ENCODE measurements at places on chromosomes 2 and 18.
A peak's percentile ranks its signal among the peaks of the same experiment; 100 is the strongest.

- DNase-seq = no peak
These were observed 199.4 kb downstream of the ZEB2 start for GRCh38 chr2:144320491-144320890.

DNA sequence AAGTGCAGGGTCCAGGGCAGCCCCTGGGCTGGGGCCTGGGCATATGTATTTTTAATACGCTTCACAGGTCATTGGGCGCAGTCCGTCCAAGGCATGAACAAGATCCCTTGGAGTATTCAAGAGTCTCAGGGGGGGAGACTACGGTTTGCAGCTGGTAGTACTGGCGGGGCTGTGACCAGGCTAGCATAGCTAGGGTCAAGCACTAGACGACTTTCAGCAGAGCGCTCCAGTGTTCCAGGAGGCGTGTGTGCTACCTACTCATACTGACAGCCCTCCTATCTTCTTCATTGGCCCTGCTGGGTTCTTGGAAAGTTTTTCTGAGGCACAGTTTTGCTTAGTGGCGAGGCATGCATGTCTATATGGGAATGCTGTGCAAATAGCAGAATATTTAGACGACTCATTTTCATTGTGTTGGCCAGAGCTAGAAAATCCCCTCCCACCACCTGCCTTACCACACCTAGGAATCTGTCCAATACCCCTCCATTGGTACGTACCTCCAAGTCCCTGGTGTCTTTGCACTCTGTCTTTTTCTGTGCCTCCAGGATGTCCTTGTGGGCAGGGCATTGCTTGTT lies 68.2 kb downstream of the GLI2 start:
- no peak for DNase-seq

GRCh38 chr2:239370876-239371725 lies 29.7 kb downstream of the HDAC4 start:
- DNase-seq = no peak

- no peak for DNase-seq
These were observed 315.0 kb downstream of the ALK start for GRCh38 chr2:29606104-29607037.

GRCh38 chr2:204116159-204116792 lies 179.7 kb downstream of the ICOS start:
- no peak for DNase-seq

- DNase-seq = no peak
These were observed 5.4 kb downstream of the TGFBRAP1 start for GRCh38 chr2:105324101-105324500.

- no peak for DNase-seq
These were observed 416.0 kb upstream of the HS6ST1 start for GRCh38 chr2:128734521-128735295.

GRCh38 chr2:72969706-72970105 lies 52.4 kb downstream of the EMX1 start:
- no peak for DNase-seq

- no peak for DNase-seq
These were observed 89.4 kb downstream of the SCN3A start for GRCh38 chr2:165114346-165114939.

DNA sequence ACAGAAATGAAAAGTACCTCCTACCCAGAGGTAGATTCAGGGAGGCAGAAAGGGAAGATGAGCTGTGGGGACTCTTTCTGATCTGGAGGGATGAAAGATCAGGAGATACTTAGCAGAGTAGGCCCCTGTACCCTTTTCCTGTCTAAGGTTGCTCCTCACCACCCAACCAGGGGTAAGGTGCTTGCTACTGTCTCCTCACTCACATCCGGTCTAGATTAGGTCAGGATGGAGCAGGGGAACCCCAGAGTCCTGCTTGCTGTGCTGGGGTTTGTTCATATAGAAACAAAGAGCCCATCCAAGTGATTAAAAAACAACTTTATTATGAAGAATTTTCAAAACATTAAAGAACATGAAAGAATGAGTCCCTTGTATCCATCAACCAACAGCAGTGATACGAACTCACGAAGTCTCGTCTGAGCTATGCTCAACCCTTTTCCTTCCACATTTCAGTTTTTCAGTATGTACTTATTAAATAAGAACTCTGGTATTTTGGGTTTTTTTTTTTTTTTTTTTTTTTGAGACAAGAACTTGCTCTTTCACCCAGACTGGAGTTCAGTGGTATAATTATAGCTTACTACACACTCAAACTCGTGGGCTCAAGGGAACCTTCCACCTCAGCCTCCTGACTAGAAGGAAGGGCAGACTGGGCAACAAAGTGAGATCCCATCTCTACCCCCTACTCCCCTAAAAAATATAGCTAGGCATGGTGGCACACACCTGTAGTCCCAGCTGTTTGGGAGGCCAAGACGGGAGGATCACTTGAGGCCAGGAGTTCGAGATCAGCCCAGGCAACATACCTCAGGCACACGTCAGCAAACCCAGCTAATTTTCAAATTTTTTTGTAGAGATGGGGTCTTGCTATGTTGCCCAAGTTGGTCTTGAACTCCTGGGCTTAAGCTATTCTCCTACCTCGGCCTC lies 28.5 kb upstream of the MCFD2 start:
- peak; percentile 5 for DNase-seq

DNA sequence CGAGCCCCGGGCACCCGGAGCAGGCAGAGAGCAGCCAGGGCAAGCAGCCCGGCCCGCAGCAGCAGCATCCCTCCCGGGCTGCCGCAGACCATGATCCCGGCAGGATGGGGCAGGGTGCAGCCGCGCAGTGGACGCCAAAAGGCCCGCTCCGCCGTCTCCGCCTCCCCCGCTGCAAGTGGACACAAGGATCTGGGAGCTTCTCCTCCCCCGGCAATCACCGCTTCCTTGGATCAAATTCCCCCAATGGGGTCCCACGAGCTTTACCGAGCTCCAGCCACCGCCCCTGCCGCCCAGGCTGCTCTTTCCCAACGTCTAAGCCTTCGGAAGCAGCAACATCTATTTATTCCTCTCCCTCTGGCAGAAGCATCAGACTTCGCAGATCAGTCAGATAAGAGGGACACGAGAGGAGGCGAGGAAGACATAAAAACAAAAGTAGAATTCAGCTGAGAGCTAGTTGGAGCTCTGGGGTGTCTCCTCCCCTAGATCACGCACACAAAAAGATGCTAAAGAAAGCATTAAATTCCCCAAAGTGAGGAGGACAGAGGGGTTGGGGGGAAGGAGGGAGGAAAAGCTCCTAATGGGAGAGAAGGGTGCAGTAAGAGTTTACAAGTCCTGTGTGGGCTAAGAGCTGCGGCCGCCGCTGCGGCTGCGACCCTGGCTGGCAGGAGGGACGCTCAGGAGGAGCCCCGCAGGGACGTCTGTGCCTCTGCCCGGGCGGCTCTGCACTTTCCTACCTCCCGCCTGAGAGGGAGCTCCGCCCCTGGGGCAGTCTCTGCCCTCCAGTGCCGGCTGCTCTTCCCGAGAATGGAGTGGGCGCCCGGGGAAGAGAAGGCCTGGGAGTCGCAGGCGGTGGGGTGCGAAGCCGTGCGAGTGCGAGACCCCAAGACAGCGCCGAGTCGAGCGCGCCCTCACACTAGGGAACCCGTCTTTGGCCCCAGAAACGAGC lies at the start of gene FRZB:
FRZB (minus strand) TSS at position 177 of the 946 bp plus-strand sequence; CDS start at position 92, 85 bp downstream.
- no peak for DNase-seq

GRCh38 chr18:58497845-58498244 lies 131.0 kb downstream of the ALPK2 start:
- DNase-seq = no peak

DNA sequence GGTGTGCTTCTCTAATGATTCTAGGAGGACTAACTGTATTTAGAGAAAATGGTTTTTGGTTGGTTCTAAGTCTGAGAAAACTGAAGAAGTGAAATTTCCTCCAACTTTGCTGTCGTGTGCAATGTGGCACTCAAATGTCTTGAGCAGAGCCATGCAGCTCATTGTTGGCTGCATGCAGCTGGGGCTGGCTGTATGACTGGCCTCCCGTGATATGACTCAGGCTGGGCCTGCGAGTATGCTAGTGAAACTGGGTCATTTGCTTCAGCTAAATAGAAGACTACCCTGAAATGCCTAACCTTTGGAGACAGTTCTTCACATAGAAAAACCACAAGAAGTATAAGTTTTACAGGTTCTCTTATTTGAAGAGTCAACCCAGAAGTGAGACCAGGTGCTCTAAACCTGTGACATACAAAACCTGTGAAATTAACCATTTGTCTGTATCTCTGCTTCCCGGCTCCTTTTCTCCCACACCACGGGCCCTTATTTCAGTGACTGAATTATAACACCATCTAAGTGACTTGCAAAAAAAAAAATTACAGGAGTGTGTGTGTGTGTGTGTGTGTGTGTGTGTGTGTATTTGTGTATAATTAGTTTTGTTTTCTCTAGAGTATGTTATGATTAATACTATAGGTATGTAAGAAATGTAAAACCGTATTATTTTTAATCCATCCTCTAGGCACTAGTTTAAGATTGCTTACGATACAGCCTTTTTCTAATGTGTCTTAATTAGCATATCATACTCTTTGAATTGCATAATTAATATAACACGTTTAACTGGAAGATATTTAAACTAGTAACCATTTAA lies 15.9 kb downstream of the POLI start:
- DNase-seq = no peak

DNA sequence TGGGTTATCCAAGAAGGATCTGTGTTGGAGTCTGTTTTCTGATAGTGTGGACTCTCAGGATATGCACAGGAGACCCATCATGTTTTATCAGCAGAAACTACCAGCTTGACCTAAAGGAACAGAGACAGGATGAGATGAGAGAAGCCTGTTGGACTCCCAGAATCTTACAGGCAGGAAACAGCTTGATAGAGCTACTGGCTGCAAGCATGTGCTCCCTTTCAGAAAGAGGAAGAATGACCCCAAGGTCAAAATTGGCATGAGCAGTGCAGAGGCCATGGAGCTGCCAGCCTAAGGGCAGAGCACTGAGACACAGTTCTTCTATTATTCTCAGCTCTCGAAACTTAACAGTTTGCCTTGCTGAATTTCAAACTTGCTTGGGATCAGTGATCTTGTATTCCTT lies 135.2 kb upstream of the NFATC1 start:
- no peak for DNase-seq

DNA sequence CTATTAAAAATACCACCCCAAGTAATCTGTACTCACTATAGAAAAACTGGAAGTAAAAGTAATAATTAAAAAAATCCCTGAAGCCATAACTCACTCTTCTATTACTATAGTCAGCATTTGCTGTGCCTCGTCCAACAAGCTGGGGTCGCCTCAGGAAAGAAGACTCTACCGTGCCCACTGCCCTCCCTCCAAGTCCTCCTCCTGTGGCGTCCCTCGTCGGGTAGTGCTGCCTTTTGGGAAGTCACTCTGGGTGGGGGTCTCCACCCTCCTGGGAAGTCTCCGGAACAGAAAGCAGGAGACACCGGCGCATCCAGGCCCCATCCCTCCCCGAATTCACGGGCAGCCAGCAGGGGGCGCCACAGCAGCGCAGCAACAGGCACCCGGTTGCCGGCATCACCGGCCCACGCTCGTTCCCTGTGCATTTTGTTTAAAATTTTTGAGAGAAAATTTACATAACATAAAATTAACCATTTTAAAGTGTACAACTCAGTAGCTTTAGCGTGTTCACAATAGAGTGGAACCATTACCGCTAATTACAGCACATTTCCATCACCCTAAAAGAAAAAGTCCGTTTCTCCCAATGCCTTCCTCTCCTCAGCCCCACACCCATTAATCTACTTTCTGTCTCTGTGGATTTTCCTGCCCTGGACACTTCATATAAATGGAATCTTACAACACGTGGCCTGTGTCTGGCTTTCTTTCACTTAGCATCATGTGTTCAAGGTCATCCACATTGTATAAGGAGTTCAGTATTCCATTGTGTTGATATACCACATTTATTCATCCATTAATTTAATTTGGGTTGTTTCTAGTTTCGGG lies 62.2 kb downstream of the ADNP2 start:
- peak; percentile 59 for DNase-seq

DNA sequence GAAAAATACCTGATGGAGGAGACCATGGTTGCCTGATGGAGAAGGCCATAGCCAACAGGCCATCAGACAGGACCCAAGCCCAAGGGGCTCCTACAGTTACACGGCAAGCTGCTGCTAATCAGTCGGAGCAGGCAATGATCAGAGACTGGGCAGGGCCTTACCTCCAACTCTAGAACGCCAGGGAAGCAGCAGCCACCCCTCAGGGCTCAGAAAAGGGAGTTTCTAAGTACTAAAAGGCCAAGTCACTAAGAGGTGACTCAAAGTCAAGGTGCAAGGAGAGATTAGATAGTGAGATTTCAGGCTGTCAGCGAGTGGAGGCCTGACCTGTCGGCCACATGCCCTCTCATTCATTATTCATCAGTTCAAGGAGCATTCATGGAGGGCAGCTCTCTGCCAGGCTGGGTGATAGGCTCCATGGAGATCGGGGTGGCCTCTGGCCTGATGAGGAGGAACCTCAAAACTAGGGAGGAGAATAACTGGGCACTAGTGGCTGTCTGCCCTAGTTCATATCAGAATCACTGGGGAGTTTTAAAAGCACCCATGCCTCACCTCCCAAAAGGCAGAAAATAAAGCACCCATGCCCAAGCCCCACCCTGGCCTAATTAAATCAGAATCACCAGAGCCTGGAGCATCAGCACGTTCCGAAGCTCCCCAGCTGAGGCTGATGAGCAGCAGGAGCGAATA lies 3.6 kb downstream of the VIL1 start:
- DNase-seq = no peak

DNA sequence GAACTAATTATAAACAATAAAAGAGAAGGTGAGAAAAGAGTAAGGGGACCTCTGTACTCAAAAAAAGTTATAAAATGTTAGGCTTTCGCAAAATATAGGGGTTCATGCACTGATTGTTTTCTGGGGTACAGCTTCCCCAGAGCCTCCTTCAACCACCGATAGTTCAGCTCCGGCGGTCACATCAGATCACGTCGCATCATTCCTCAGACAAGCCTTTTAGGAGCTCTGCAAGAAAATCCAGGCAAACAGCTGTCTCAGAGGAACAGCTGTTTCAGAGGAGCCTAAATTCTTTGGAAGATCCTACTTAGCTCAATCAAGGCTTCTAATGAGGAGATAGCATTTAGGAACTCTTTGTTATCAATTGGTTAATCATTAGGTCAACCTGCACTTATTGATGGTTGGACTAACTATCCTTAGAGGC lies 78.7 kb downstream of the MYCN start:
- no peak for DNase-seq

DNA sequence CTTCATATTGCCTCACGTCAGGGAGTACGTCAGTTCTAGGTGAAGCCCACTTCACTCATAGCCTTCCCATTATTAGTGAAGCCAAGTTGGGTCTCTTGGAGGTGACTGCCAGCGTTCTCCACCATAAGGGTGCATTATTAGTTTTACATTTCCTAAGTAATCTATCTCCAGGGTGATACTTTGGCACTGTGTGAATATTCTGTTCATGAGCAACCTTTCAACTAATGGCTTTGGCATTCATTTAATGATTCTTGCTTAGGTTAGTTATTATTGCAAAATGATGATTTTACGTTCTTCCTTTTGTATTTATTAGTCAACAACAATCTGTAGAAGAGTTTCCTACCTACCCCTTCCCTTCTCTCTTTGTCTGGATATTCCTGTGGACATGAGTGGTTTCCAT lies 97.5 kb downstream of the MAP4K4 start:
- DNase-seq = no peak
